ENCODE measurements at places on chromosomes 6 and 20. TPM values are rescaled to one million over a fixed set of nuclear protein-coding genes. Genes with fewer than 3 reads are reported as not detected.

DNA sequence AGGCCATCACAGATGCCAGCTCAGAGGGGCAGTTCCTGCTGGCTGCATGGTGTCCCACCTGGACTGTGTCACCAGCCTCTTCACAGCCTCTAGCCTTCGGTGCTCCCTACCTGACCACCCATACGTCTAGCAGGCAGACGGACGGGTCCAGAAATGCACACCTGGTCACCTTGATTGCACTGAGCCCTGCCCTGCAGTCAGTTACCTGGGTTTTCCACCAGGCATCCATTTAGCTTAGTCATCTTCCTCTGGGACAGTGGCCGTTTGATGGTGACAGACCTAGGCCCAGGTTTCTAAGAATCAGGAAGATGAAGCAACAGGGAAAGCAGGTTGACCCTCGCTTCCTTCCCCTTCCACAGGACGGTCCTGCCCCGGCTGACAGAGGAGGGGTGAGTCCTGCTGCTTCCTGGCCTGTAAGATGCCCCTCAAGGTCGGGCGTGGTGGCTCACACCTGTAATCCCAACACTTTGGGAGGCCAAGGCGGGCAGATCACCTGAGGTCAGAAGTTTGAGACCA, 9.8 kb upstream of the BPI start:
- H3K4me3 ChIP-seq, result no peak overlapping the region
- no peaks in the 10 kb centered on the region for H3K36me3 ChIP-seq
- no peak overlapping the region for H3K27ac ChIP-seq
- H3K27me3 ChIP-seq, result peaks cover 16% of the 10 kb centered on the region
- no peak for DNase-seq
- no peaks in the 10 kb centered on the region for H3K4me1 ChIP-seq

Gene KHDRBS2
- 0.09 TPM for total RNA-seq

DNA sequence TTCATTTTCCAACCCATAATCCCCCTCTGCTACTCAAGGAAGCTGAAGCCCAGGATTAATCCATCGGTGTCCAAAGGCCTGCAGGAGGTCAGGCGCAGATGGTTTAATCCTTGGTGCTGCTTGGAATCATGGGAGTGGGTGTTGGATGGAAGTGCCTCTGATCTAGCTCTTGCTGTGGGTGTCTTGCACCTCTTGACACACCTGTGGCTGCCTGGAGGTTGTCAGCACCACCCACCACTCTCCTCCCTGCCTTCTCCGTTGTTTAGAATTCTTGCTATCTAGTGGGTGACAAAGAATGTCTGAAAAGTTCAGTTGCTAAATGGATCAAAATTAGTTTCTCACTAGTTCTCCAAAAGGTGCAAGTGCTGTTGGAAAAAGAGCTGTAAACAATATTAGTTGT, 1074.4 kb upstream of the FLRT3 start:
- no peaks in the 10 kb centered on the region for H3K4me1 ChIP-seq
- no peaks in the 10 kb centered on the region for H3K36me3 ChIP-seq
- no peak overlapping the region for H3K27ac ChIP-seq
- H3K4me3 ChIP-seq, result no peak overlapping the region
- no peaks in the 10 kb centered on the region for H3K27me3 ChIP-seq

- no peaks in the 10 kb centered on the region for H3K36me3 ChIP-seq
- H3K27ac ChIP-seq, result no peak overlapping the region
- H3K4me3 ChIP-seq, result no peak overlapping the region
- H3K4me1 ChIP-seq, result no peaks in the 10 kb centered on the region
- no peak for DNase-seq
Observed at GRCh38 chr20:38224531-38224930, 36.0 kb downstream of the KIAA1755 start.

GRCh38 chr6:142796571-142796970, 148.4 kb downstream of the HIVEP2 start:
- H3K36me3 ChIP-seq, result no peaks in the 10 kb centered on the region
- H3K27ac ChIP-seq, result no peak overlapping the region
- DNase-seq, result no peak
- H3K4me3 ChIP-seq, result no peak overlapping the region
- H3K4me1 ChIP-seq, result no peaks in the 10 kb centered on the region

DNA sequence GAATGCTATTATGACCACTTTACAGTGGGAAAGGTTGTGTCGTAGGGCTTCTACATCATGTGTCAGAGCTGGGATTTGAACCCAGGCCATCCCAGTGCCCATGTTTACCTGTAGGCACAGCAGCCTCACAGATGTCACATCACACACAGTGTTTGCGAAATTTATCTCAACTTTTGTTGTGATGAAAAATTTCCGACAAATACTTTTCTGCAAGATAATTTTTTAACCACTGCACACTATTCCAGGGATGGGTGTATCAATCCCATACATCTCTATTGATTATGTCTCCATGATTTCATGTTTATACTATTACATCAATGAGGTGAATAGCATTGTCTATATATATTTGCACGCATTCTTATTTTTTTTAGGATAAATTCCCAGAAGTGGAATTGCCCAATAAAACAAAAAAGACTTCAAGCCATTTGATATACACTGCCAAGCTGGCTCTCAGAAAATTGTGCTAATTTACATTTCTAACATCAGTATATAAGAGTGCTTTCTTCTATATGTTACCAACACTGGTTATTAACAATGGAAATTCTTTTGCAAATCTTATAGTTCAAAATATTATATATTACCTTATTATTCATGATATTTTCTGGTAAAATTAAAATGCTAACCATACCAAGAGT, 189.1 kb upstream of the ZNF217 start:
- H3K27me3 ChIP-seq, result no peaks in the 10 kb centered on the region
- DNase-seq, result no peak
- H3K36me3 ChIP-seq, result no peaks in the 10 kb centered on the region
- no peaks in the 10 kb centered on the region for H3K4me1 ChIP-seq
- H3K27ac ChIP-seq, result no peak overlapping the region

DNA sequence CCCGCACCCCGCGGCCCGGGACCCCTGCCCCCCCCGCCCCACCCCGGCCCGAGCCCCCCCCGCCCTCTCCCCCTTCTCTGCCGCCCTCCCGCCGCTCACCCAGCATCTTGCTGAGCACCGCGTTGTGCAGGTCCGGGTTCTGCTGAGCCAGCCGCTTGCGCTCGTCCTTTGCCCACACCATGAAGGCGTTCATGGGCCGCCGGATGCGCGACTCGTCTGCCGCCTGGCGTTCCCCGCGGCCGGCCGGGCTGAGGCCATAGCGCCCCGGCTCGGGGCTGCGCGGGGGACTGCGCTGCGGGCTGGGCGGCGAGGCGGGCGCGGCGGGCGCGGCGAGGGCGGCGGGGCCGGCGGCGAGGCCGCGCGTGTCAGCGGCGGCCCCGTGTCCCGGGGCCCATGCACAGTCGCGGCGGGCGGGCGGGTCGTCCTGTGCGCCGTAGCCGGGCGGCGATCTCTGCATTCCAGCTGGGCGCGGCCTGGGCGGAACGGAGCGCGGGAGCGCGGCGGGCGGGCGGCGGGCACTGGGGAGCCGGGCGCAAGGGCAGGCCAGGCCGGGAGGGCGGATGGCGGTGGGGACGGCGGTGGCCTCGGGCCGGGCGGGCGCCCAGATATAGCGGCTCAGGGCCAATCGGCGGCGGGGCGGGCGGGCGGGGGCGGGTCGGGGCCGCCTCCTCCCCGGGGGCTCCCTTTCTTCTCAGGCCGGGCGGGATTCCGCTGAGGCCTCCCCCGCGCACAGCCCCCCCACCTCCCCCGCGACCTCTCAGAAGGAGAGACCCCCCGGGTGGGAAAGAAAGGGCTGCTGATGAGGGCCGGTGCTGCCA, at the start of gene SOX18:
TSS of gene SOX18 (minus strand) at position 580 of the 818 bp plus-strand sequence. CDS start at position 457, 123 bp downstream.
- peak; percentile 68 for DNase-seq
- H3K4me1 ChIP-seq, result peaks cover 2% of the 10 kb centered on the region
- H3K36me3 ChIP-seq, result no peaks in the 10 kb centered on the region
- peak within 1 kb of the TSS; percentile 66 for H3K4me3 ChIP-seq
- H3K27me3 ChIP-seq, result peaks cover 43% of the 10 kb centered on the region
- H3K27ac ChIP-seq, result peak within 1 kb of the TSS; percentile 98

GRCh38 chr20:47761482-47762047, 23.7 kb downstream of the SULF2 start:
- peaks cover 18% of the 10 kb centered on the region for H3K27me3 ChIP-seq
- no peak overlapping the region for H3K4me3 ChIP-seq
- H3K27ac ChIP-seq, result no peak overlapping the region
- H3K4me1 ChIP-seq, result peaks cover 3% of the 10 kb centered on the region

DNA sequence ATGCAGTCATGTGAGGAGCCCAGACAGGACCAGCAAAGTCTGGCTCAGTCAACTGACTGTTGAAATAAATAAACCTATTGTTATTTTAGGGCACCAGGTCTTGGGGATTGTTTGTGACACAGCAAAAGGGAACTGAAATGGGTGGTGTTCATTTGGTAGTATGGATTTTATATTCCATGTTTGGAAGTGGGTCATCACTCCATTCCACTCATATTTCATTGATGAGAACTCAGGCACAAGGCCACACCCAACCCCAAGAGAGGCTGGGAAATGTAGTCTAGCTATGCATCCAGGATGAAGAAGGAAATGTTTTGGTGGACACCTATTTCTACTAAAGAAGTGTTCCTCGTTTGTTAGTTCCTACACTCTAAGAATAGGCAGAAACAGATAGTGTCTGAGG, 64.9 kb upstream of the BTBD3 start:
- H3K36me3 ChIP-seq, result no peaks in the 10 kb centered on the region
- no peaks in the 10 kb centered on the region for H3K27me3 ChIP-seq
- no peak overlapping the region for H3K4me3 ChIP-seq
- H3K27ac ChIP-seq, result no peak overlapping the region
- no peak for DNase-seq

Gene PTK7
- total RNA-seq, result 1.5 TPM

GRCh38 chr6:50380406-50381098, 330.8 kb upstream of the DEFB112 start:
- H3K27me3 ChIP-seq, result no peaks in the 10 kb centered on the region
- no peak overlapping the region for H3K4me3 ChIP-seq
- no peak overlapping the region for H3K27ac ChIP-seq
- H3K4me1 ChIP-seq, result no peaks in the 10 kb centered on the region

DNA sequence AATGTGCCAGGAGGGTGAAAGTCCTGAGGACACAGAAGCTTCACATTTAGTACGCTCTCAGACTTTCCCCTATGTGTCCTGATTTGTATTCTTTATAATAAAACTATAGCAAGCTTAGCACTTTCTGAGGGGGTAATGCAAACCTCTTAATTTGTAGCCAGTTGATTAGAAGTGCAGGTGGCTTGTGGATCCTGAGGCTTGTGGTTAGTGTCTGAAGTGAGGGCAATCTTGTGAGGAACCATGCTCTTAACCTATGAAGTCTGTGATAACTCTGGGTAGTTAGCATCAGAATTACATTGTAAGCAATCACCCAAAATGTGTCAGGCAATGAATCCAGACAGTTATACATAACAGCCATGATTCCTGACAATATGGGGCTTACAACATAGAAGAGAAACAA, 51.1 kb downstream of the LHFPL5 start:
- no peaks in the 10 kb centered on the region for H3K4me1 ChIP-seq
- DNase-seq, result no peak
- H3K27me3 ChIP-seq, result no peaks in the 10 kb centered on the region
- H3K4me3 ChIP-seq, result no peak overlapping the region

- DNase-seq, result no peak
- no peak overlapping the region for H3K27ac ChIP-seq
- no peak overlapping the region for H3K4me3 ChIP-seq
- H3K4me1 ChIP-seq, result no peaks in the 10 kb centered on the region
- no peaks in the 10 kb centered on the region for H3K36me3 ChIP-seq
- no peaks in the 10 kb centered on the region for H3K27me3 ChIP-seq
Observed at GRCh38 chr20:9476637-9477036, 37.8 kb upstream of the LAMP5 start.

DNA sequence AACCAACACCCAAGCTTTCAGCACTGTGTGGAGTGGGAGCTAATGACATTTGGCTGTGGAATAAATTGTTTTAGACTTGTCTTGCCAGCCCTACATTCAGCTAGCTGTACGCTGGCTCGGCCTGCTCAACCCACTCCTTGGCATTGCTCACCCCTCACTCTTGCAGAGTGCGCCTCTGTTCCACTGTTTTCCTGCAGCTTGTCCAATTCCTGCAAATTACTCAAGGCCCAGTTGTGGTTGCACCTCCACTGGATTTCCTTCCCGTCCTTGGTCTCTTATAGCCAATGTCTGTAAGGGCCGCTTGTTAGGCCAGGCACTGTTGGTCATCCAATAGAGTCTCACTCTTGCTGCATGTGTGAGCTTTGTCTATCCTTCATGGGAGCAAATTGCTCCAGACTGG, 289.2 kb upstream of the RNF24 start:
- no peak for DNase-seq
- no peaks in the 10 kb centered on the region for H3K36me3 ChIP-seq
- H3K27me3 ChIP-seq, result no peaks in the 10 kb centered on the region
- no peak overlapping the region for H3K4me3 ChIP-seq

Gene AGPAT4
- 3.0 TPM for total RNA-seq

Gene BEND6
- 0.42 TPM for total RNA-seq

Gene EPB41L1
- 18.8 TPM for total RNA-seq

Gene SLC17A3
- not detected for total RNA-seq

Gene OPRM1
- total RNA-seq, result not detected

GRCh38 chr20:364905-365794, 15.4 kb upstream of the TRIB3 start:
- no peaks in the 10 kb centered on the region for H3K27me3 ChIP-seq
- no peaks in the 10 kb centered on the region for H3K36me3 ChIP-seq
- DNase-seq, result no peak
- H3K4me3 ChIP-seq, result no peak overlapping the region
- no peaks in the 10 kb centered on the region for H3K4me1 ChIP-seq

DNA sequence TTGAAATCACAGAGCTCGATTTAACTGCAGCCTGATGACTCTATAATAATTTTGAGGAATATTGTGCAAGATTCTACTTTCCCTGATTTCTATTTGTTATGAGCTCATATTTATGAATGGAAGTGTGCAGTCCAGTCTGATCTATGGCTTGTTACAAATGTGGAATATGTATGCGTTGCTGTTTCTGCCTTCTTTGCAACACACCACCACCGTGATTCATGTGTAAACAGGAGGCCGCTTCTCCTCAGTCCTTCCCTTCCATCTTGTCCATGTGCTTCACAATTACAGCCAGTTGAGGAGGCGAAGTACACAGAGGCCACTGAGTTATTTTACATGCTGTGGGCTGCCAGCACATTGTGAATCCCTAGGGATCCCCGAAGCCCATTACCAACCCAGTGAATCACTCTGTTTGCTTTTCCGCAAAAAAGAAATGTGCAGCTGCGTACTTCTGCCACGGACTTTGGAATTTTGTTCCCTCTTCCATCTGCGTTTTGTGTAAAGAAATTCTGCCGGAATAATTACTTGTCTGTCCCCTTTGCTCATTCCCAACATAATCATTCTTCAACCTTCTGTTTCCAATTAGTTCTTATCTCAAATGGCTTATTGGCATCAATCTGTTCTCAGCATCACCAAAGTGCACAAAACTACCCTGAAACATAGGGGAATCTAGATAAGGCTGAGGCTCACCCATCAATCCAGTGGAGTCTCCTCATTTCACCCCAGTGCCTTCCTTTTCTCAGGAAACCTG, 551.6 kb upstream of the CITED2 start:
- no peaks in the 10 kb centered on the region for H3K36me3 ChIP-seq
- DNase-seq, result no peak
- no peaks in the 10 kb centered on the region for H3K4me1 ChIP-seq
- H3K27me3 ChIP-seq, result no peaks in the 10 kb centered on the region
- no peak overlapping the region for H3K4me3 ChIP-seq
- peak overlapping the region; percentile 9 for H3K27ac ChIP-seq

Data from heart right ventricle (tissue), 16 donors.